ENCODE measurements at places on chromosomes 6 and 20. TPM values are rescaled to one million over a fixed set of nuclear protein-coding genes. Genes with fewer than 3 reads are reported as not detected.

The CALHM4 gene
- total RNA-seq = not detected

The EDN3 gene
- total RNA-seq = not detected

The AKAP12 gene
- total RNA-seq = 2.3 TPM

The PGBD1 gene
- 3.8 TPM for total RNA-seq

The TMEM200A gene
- total RNA-seq = not detected

The TNNC2 gene
- not detected for total RNA-seq

The PAX1 gene
- total RNA-seq = not detected

The ASIP gene
- total RNA-seq = not detected

The BTNL2 gene
- total RNA-seq = not detected

The PCSK2 gene
- not detected for total RNA-seq

The RSPH4A gene
- 0.44 TPM for total RNA-seq

The CBLN4 gene
- not detected for total RNA-seq

The LY86 gene
- 1.2 TPM for total RNA-seq

The TRIM26 gene
- 70.2 TPM for total RNA-seq

The OVOL2 gene
- not detected for total RNA-seq

The MEI4 gene
- total RNA-seq = not detected

The KIF6 gene
- 0.96 TPM for total RNA-seq

The CLDN20 gene
- not detected for total RNA-seq

The RIPOR2 gene
- 75.2 TPM for total RNA-seq

The STX11 gene
- 38.5 TPM for total RNA-seq

The TBC1D22B gene
- 13.0 TPM for total RNA-seq

The LHFPL5 gene
- not detected for total RNA-seq

The C6orf118 gene
- not detected for total RNA-seq

The HLA-E gene
- total RNA-seq = 482 TPM

The EPM2A gene
- total RNA-seq = 8.3 TPM

The GRIK2 gene
- not detected for total RNA-seq

The MCCD1 gene
- not detected for total RNA-seq

The TRIM15 gene
- total RNA-seq = not detected
